Peyer's patch (tissue), 4 donors: ENCODE measurements at places on chromosomes 13 and 19. TPM values are rescaled to one million over a fixed set of nuclear protein-coding genes. Genes with fewer than 3 reads are reported as not detected.

The RDH8 gene
- total RNA-seq: not detected

- no peak overlapping the region for H3K27ac ChIP-seq
- H3K4me3 ChIP-seq: no peak overlapping the region
- no peaks in the 10 kb centered on the region for H3K27me3 ChIP-seq
- peak; percentile 25 for DNase-seq
- H3K36me3 ChIP-seq: no peaks in the 10 kb centered on the region
Observed at GRCh38 chr13:111506125-111506524, 185.7 kb downstream of the TEX29 start.

DNA sequence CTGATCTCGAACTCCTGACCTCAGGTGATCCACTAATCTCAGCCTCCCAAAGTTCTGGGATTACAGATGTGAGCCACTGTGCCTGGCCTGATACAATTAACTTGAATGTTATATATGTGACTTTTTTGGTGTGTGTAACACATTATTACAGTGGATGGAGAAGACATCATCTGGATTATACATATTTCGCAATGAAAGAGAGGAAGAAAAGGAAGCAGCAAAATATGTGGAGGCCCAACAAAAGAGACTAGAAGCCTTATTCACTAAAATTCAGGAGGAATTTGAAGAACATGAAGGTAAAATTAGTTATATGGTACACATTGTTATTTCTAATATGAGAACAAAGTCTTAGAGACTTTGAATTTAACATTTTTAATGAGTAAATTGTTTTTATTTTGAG, 55.5 kb downstream of the BRCA2 start:
- H3K27me3 ChIP-seq: no peaks in the 10 kb centered on the region
- DNase-seq: no peak
- no peak overlapping the region for H3K27ac ChIP-seq
- H3K4me1 ChIP-seq: no peaks in the 10 kb centered on the region

GRCh38 chr13:107124129-107124718, 556.3 kb upstream of the ARGLU1 start:
- no peaks in the 10 kb centered on the region for H3K4me1 ChIP-seq
- H3K27ac ChIP-seq: no peak overlapping the region
- DNase-seq: no peak
- H3K36me3 ChIP-seq: no peaks in the 10 kb centered on the region

DNA sequence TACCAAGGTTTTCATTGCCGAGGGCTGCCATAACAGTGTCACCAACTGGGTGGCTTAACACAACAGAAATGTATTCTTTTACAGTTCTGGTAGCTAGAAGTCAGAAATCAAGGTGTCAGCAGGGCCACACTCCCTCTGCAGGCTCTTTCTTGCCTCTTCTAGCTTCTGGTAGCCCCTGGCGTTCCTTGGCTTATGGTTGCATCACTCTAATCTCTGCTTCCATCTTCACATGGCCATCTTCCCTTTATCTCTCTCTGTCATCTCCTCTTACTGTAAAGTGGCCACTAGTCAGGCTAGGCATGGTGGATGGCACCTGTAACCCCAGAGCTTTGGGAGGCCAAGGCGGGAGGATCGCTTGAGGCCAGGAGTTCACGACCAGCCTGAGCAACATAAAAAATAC, 38.0 kb upstream of the MRI1 start:
- no peak overlapping the region for H3K27ac ChIP-seq
- H3K4me3 ChIP-seq: no peak overlapping the region
- peaks cover 10% of the 10 kb centered on the region for H3K4me1 ChIP-seq

- DNase-seq: peak; percentile 63
- H3K27me3 ChIP-seq: no peaks in the 10 kb centered on the region
- H3K4me3 ChIP-seq: no peak overlapping the region
- H3K4me1 ChIP-seq: no peaks in the 10 kb centered on the region
Observed at GRCh38 chr19:44582581-44583265, 30.6 kb upstream of the IGSF23 start.

GRCh38 chr19:12749938-12750521, 1.6 kb upstream of the BEST2 start:
- peak overlapping the region; percentile 50 for H3K27ac ChIP-seq
- H3K27me3 ChIP-seq: no peaks in the 10 kb centered on the region
- H3K36me3 ChIP-seq: no peaks in the 10 kb centered on the region

- H3K4me1 ChIP-seq: peaks cover 18% of the 10 kb centered on the region
- peak overlapping the region; percentile 75 for H3K27ac ChIP-seq
- peaks cover 9% of the 10 kb centered on the region for H3K27me3 ChIP-seq
- H3K4me3 ChIP-seq: peak overlapping the region; percentile 57
- peak; percentile 67 for DNase-seq
Observed at GRCh38 chr13:20127562-20128458, 33.0 kb downstream of the GJA3 start.

GRCh38 chr19:1783354-1783753, 28.7 kb downstream of the ATP8B3 start:
- H3K27me3 ChIP-seq: peaks cover 10% of the 10 kb centered on the region
- no peak overlapping the region for H3K27ac ChIP-seq
- H3K4me1 ChIP-seq: no peaks in the 10 kb centered on the region

- H3K27me3 ChIP-seq: no peaks in the 10 kb centered on the region
- no peaks in the 10 kb centered on the region for H3K36me3 ChIP-seq
- H3K27ac ChIP-seq: no peak overlapping the region
- no peak for DNase-seq
- H3K4me3 ChIP-seq: no peak overlapping the region
Observed at GRCh38 chr13:95457294-95457693, 95.2 kb upstream of the CLDN10 start.

- DNase-seq: no peak
- no peaks in the 10 kb centered on the region for H3K27me3 ChIP-seq
- H3K27ac ChIP-seq: no peak overlapping the region
- no peaks in the 10 kb centered on the region for H3K4me1 ChIP-seq
- no peaks in the 10 kb centered on the region for H3K36me3 ChIP-seq
Observed at GRCh38 chr13:27421101-27421871, 3.1 kb upstream of the GTF3A start.

DNA sequence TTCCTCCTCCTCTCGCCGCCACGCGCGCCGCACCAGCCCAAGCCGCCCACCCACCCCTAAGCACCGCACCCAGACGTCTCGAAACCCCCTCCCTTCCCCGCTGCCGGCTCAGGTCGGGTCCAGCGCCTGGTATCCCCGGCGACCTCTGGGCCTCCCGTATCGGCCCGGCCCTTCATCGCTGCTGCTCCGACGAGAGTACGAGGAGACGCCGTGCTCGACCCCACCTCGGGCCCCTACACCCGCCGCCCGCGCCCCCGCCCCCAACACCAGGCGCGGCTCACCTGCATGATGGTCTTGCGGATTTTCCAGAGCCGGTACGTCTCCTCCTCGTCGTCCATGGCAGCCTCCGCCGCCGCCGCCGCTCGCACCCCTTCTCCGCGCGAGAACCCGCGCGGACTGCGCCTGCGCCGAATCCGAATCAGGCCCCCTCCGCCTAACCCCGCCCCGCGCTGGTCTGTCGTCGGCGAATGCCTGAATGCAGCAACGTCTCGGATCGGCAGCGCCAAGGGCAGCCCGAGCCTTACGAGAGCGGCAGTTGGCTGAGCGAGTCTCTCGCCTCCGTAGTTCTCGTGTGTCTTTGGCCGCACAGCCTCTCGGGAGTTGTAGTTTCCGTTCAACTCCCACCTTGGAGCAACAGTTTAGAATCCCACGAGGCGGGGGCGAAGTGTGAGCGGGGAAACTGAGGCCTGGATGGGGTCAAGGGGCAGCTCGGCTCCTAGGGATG, at the start of gene POLR2E:
Gene POLR2E (minus strand): TSS at position 398 of the 724 bp plus-strand sequence. CDS start 60 bp downstream, at position 338.
- peak within 1 kb of the TSS; percentile 78 for H3K27ac ChIP-seq
- H3K27me3 ChIP-seq: no peaks in the 10 kb centered on the region
- H3K36me3 ChIP-seq: no peaks in the 10 kb centered on the region
- peak; percentile 97 for DNase-seq
